ENCODE measurements at places on chromosomes 1 and 21. TPM values are rescaled to one million over a fixed set of nuclear protein-coding genes. Genes with fewer than 3 reads are reported as not detected.

Gene TEX38
- total RNA-seq = not detected

Gene DARS2
- 11.7 TPM for total RNA-seq

Gene KCNJ6
- total RNA-seq = 0.65 TPM

Gene PCNT
- total RNA-seq = 9.9 TPM

Gene LCE1F
- not detected for total RNA-seq

Data from cardiac atrium fibroblast (primary cell).